ENCODE measurements at places on chromosomes 7 and 10.
A peak's percentile ranks its signal among the peaks of the same experiment; 100 is the strongest.

- DNase-seq, result no peak
These were observed 539.1 kb downstream of the PTPRN2 start for GRCh38 chr7:158048569-158048968.

GRCh38 chr10:68318331-68319059 is 13.4 kb upstream of the HNRNPH3 start:
- DNase-seq, result no peak

GRCh38 chr7:77182261-77182660 is 17.4 kb downstream of the FGL2 start:
- DNase-seq, result no peak

GRCh38 chr7:108384716-108385483 is 71.3 kb downstream of the NRCAM start:
- DNase-seq, result no peak

GRCh38 chr10:110531687-110532086 is 34.0 kb downstream of the DUSP5 start:
- no peak for DNase-seq

GRCh38 chr10:15744217-15744865 is 24.6 kb upstream of the ITGA8 start:
- peak; percentile 64 for DNase-seq

DNA sequence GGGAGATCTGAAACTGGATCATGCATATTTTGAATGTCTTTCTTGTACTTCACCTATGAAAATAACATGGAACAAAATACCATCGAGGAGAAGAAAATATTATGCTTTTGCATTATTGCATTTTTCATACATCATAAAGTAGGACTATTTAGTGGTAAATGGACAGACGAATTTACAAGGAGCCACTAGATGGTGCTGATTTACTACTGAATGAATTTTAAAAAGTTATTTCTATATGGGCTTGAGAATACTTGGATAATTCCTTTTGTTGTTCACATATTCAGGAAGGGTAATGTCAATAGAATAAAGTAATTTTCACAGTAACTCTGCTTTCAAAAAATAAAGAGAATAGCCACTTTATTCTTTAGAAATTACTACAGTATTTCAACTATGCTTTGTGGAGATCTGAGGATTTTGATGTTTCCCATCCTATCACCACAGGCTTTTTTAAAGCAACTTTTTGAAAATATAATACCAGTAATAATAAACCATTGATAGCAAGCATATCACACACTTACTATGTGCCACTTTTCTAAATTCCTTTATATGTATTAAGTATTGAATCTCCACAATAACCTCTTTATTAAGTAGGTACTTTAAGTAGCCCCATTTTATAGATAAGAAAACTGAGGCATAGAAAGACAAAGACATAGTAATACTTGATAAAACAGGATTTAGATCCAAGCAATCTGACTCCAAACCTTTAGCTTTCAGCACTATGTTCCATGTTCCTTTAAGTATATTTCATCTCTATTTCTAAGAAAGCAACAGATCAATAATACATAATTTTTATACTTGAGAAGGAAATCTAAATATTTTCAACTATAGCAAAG is 38.6 kb downstream of the NEBL start:
- peak; percentile 44 for DNase-seq

GRCh38 chr7:78222001-78222751 is 423.6 kb downstream of the PHTF2 start:
- DNase-seq, result peak; percentile 88

Data from fibroblast of skin of scalp (primary cell).